Uterine smooth muscle cell (primary cell): ENCODE measurements at places on chromosomes 4 and X. TPM values are rescaled to one million over a fixed set of nuclear protein-coding genes. Genes with fewer than 3 reads are reported as not detected.

Gene MTNR1A
- not detected in 2 replicates for total RNA-seq

Gene IL13RA2
- 100 and 137 TPM in 2 replicates for total RNA-seq

Gene GRIA2
- under 0.01 and 0.55 TPM in 2 replicates for total RNA-seq

Gene GAGE12F
- not detected in 2 replicates for total RNA-seq
